Activated CD4-positive, CD25-positive, alpha-beta regulatory T cell treated with anti-CD3 and anti-CD28 coated beads, Interleukin-2, amount 50 U/mL, for 72 hours (primary cell): ENCODE measurements at places on chromosomes 7 and 10.

GRCh38 chr7:6461946-6462550 lies 14.3 kb upstream of the DAGLB start:
- no peak for DNase-seq

DNA sequence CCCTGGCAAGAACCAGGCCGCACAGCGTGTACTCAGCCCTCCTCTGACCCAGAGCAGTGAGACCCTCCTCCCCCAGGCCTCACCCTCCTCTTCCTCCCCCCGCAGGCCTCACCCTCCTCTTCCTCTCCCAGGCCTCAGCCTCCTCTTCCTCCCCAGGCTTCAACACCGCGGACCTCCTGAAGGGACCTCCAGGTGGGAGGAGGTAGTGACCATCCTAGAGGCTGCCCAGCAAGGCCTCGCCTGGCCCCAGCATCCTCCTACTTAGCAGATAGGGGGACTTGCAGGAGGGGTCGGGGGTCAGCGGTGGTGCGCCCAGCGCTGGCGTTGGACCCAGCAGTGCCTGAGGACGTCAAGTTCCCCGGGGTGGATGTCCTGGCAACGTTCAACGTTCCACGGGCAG lies 270.8 kb downstream of the ELFN1 start:
- DNase-seq, result no peak

GRCh38 chr10:33103863-33104379 lies 145.9 kb upstream of the ITGB1 start:
- no peak for DNase-seq

DNA sequence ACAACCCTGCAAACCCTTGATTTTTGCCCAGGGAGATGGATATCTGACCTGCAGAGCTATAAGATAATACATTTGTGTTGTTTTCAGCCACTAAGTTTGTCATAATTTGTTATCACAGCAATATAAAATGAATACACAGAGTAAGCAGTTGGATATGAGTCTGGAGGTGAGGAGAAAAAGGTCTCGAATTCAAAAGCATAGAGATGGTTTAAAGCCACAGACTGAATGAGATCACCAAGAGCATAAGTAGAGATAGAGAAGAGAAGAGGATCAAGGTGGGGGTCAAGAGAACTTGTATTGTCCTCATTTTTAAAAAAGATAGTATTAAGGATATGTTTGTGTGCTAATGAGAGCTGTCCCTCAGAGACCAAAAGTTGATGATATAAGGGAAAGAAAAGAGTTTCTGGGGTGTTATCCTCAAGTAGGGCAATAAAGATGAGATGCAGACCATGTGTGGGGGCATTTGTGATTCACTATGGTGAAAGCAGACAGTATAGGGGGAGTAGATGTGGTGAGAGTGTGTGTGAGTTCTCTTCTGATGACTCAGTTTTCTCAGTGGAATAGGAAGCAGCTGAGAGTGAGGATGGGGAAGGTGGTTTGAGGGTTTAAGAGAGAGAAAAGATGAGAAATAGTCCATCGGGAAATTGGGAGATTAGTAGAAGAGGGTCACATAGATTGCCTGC lies 25.8 kb upstream of the PCGF5 start:
- no peak for DNase-seq

- no peak for DNase-seq
Measured at GRCh38 chr7:37117292-37117691, 331.4 kb downstream of the ELMO1 start.

- no peak for DNase-seq
Measured at GRCh38 chr7:2440608-2441245, 35.5 kb downstream of the GRIFIN start.

DNA sequence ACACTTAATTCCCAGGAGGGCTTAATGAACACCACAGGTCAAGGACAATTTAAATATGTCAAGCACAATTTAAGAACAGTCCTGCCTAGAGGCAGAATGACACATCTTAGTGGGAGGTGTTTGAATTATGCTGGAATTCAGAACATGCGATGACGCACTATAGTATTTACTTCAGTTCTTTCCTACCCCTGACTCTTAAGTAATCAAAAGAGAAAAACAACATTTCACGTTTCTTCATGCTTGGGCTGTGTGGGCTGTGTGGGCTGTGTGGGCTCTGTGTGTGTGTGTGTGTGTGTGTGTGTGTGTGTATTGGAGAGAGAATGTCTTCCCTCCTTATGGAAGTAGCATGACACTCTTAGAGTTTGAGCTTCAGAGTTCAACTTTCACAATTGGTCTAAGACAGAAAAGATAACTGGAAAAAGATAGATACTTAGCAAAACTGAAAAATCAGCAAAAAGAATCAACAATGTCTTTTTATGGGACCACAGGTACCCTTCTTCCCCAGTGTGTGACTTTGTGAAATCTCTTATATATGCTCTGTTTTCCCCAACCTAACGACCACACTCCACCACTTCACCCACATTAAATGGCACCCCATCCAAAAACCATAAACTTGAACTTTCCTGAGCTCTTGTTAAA lies 33.7 kb upstream of the CABCOCO1 start:
- no peak for DNase-seq

GRCh38 chr10:104650072-104650471 lies 9.0 kb downstream of the SORCS3 start:
- DNase-seq, result no peak

- DNase-seq, result no peak
Measured at GRCh38 chr7:151810441-151811232, 66.3 kb downstream of the PRKAG2 start.

- no peak for DNase-seq
Measured at GRCh38 chr10:22978287-22978686, 50.4 kb downstream of the ARMC3 start.

DNA sequence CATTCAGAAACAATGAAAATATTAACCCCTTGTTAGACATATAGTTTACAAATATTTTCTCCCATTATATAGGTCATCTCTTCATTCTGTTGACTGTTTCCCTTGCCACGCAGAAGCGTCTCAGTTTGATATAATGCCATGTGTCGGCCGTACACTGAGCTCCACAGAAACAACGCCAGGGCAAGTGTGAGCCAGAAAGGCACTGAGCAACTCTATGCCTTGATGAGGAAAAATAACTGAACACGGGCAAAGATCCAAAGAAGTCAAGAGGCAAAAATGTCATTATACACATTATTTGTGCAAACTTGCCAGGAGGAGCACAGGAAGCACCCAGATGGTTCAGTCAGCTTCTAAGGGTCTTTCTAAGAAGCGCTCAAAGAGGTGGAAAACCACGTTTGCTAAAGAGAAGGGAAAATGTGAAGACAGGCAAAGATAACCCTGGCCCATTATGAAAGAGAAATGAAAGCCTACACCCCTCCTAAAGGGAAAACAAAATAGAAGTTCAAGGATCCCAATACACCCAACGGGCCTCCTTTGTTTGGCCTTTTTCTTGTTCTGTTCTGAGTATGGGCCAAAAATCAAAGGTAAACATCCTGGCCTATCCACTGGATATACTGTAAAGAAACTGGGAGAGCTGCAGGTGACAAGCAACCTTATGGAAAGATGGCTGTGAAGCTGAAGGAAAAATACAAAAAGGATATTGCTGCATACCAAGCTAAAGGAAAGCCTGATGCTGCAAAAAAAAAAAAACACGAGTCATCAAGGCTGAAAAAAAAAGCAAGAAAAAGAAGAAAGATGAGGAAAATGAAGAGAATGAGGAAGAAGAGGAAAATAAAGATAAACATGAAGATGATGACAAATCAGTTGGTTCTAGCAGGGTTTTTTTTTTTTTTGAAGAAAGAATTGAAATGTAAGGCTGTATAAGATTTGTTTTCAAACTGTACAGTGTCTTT lies 15.5 kb downstream of the ARHGAP12 start:
- no peak for DNase-seq

GRCh38 chr7:132846086-132846485 lies 235.8 kb downstream of the CHCHD3 start:
- DNase-seq, result no peak

GRCh38 chr7:22025983-22026382 lies 80.3 kb upstream of the CDCA7L start:
- no peak for DNase-seq

DNA sequence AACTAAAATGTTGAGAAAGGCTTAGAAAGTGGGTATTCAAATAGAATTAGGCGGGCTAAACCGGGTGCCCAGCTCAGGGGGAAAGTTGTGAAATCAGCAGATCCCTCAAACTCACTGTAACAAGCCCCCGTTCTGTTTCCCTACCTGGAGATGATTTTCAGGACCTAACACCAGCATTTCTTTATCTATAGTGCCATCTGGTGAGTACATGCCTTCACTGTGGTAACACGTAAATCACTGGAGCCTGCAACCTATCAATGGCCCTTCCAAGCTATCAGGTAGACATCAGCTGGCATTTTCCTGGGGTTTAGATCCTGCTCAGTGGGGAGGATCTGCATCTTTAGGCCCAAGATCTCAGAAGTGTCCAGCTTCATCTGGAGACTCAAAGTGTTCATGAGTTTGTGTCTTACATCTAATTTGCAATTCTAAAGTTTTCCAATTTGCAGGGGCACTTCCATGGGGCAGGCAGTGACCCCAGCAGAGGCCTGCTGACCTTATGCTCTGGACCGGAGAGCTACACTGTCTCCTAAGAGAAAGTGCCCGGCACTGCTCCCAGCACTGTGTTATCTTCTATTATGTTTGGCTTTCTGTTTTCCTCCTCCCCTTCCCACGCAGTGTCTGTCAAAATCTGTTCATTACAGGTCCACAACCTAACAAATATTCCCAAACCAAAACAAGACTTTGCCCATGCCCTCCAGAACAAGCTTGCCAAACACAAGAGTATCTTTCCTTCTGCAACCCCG lies 132.5 kb downstream of the LSM5 start:
- no peak for DNase-seq

GRCh38 chr7:101790566-101791293 lies 26.7 kb upstream of the CUX1 start:
- DNase-seq, result no peak

- no peak for DNase-seq
Measured at GRCh38 chr7:109331423-109331822, 761.7 kb downstream of the DNAJB9 start.

- no peak for DNase-seq
Measured at GRCh38 chr7:16826060-16826459, 21.3 kb upstream of the AGR2 start.

DNA sequence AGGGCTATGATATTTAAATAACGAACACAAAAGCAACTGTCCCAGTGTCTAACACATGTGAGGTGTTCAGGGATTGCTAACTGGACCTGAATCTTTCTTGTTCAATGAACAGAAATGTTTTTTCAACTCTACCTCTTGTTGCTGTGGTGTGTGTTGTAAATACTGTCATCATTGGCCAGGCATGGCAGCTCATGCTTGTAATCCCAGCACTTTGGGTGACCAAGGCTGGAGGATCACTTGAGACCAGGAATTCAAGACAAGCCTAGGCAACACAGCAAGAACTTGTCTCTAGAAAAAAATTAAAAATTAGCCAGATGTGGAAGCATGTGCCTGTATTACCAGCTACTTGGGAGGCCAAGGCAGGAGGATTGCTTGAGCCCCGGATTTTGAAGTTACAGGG lies 1250.9 kb downstream of the TYW1 start:
- no peak for DNase-seq

DNA sequence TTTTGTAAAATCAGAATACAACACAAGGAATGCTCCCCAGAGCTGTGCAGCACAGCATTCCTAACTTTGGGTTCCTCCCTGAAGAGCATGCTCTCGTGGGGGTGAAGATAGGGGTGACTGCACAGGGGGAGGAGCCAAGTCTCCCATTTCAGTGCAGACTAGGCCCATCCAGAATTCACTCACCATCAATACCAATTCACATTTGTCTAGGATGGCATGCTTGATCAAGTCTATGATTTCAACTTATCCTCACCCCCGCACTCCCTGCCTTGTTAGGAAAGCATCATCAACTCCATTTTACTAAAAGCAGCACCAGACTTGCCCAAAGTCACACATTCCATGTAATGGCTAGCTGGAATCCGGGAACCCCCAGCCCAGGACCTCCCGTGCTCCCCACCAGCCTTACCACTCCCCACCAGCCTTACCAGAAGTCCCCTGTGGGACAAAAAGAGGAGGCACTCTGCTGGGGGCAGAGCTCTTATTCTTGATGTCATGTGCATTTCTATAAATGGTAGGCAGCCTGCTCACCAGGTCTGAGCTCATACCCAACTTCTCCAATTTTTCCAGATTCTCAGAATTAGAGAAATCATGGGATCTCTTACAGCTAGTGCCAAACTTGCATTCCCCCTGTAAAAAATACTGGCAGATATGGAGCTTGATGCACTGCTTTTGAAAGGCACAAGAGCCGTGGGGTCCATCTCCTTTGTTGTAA lies 6.2 kb downstream of the PARP12 start:
- DNase-seq, result no peak

- DNase-seq, result no peak
Measured at GRCh38 chr10:88113232-88113631, 249.8 kb downstream of the PTEN start.

DNA sequence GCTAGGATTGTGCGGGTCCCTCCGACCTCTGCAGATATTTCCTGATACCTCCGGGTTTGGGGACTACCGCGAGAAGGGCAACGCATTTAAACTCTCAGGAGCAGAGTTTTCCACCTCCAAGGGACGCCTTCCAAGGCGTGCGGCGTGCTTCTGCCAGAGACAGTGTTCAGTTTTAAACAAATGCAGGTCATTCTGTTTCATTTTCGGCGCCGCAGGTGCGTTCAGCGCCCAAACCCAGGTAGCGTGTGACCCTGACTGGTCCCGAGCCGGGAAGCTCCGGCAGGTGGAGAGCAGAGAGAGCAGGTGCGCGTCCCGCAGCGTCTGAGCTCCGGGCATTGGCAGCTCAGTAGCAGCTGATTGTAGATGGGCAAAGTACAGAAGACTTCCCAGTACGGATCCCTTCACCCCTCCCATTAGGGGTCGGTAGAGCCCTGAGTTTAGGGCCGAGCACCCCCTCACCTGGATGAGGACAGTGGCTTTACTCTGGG lies 1.4 kb upstream of the CYP26A1 start:
- no peak for DNase-seq

DNA sequence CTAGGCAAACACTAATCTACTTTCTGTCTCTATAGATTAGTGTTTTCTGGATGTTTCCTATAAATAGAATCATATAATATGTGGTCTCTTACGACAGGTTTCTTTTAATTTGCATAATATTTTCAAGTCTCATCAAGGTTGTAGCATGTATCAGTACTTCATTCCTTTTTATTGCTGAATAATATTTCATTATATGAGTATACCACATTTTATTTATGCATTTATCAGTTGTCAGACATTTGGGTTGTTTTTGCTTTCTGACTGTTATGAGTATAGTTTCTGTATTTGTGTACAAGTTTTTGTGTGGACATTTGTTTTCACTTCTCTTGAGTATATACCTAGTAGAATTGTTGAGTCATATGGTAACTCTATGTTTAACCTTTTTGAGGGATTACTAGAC lies 48.2 kb downstream of the SHOC2 start:
- DNase-seq, result no peak

DNA sequence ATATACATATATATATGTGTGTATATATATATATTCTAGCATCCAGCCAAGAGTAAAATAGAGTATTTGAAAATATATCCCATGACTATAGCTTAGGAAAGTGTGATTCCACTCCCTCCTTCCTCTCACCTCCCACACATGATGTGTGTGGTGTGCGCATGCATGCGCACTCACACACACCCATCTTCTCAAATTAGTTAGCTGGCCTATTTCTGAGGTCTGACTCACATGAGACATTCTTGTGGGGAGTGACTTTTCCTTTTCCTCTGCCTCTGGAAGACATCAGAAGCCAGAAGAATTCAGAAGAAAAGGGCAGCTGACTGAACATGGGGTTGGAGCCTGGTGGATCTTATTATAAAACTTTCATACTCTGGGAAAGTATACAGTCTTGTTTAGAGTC lies 793.5 kb upstream of the ZNF722 start:
- no peak for DNase-seq
